ENCODE measurements at places on chromosomes 3 and 15.

- DNase-seq: no peak
These were observed 650.2 kb downstream of the ZNF385D start for GRCh38 chr3:21100656-21101359.

- no peak for DNase-seq
These were observed 32.2 kb upstream of the MTMR14 start for GRCh38 chr3:9617056-9617455.

DNA sequence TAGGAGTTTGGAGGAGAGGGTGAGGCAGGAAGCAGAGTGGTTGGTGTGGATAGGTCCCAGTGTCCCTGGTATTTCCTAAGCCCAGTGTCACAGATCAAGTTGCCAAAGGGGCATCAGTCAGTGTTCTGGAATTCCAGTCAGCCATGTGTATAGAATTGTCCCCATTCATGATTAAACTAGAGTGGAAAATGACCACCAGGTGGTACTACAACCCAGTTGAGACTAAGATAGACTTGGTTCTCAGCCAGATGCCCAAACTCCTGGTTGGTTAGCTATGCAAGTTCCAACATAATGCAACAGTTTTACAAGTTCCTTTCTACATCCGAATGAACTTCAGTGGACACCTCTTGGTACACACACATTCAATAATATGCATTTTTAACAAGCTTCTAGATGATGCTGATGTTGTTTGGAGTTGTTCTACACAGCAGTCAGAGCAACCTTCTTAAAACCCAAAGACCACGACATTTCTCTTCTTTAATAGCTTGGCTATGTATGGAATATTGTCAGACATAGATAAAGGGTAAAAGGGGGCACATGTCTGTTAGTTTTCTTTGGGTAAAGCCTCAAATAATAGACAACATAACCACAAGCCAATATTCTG, 8.4 kb upstream of the ATR start:
- no peak for DNase-seq

DNA sequence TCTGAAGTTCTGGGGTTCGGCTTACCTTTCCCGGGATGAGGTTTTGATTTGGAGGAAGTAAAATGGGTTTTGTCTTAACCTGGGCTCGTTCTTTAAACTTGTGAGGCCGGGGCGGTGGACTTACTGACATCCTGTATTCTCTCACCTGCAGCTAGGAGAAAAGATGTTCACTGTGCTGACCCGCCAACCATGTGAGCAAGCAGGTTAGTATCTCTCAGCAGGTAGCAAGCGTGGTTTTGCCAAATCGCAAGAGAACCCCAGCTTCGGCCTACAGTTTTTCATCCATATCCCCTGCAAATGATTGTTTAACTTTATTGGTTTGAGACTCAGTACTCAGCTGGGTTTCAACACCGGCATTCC, 891 bp downstream of the ENTPD3 start:
- DNase-seq: no peak

DNA sequence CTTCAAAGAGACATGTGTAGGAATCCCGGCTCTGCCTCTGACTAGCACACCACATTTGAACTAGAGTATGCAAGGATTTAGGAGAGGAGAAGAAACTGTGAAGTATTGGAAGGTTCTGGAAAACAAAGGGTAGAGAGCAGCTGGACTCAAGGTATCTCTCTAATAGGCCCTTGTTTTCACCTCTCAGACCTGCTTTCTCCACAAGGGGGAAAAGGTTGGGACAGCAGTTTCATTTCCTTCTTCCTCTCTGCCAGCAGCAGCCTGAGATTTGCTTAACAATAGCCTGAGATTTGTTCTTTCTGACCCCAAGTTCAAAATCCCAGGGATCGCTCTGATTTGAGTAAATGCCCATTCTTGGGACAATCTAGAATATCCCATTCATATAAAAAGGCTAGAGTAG, 430.6 kb upstream of the MCTP2 start:
- no peak for DNase-seq

DNA sequence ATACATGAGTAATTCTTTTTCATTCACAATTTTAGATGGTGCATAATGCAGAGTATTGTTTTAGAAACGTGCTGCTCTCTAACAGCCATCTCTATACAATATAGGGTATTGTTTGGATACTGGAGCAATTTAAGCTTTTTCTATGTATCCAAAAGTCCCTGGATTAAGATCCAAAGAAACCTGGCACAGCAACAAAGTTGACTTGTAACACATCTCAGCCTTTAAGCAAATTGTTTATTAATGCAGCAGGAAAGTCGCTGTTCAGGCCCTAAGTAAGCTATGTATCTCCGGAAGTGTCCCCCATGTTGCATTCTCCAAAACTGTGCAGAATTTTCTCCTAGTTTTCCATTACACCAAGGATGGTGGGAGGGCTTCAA, 7.3 kb downstream of the VGLL4 start:
- DNase-seq: no peak

- DNase-seq: no peak
These were observed 61.3 kb downstream of the ABHD2 start for GRCh38 chr15:89149501-89150101.

DNA sequence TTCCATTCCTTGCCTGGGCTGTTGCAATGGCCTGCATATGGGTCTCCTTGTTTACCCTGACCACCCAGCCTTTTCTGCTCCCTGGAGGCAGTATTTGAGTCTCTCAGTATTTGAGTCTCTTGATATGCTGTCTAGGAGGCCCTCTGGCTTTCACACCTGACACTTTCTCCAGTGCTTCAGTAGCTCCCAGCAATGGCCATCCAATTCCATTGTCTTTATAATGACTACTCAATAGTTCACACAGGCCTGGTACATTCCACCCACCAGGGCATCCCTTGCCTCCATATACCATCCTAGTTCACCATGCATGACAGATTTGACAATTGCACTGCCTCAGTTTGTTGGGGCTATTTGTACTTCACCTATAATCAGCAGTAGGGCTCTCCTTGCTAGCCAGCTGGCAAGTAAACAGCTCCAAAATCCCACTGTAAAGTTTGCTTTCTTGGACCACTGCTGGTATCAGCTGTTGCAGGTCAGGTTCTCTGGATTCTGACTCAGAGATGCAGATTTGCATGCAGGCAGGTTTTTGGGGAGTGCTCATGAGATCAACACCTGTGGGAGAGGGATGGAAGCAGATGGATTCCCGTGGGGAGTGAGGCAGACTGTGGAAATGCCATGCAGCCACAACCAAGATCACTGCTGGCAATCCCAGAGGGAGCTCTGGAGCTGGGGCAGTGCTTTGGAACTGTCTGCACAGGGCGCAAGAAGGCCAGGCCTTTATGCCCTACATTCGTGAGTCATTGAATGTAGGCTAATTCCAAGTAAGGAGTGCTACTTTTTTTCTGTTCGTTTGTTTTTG, 19.1 kb upstream of the XIRP1 start:
- DNase-seq: no peak

- DNase-seq: no peak
These were observed 58.4 kb downstream of the NME9 start for GRCh38 chr3:138271189-138271794.

- peak; percentile 27 for DNase-seq
These were observed 67.8 kb downstream of the UBP1 start for GRCh38 chr3:33372218-33373081.

DNA sequence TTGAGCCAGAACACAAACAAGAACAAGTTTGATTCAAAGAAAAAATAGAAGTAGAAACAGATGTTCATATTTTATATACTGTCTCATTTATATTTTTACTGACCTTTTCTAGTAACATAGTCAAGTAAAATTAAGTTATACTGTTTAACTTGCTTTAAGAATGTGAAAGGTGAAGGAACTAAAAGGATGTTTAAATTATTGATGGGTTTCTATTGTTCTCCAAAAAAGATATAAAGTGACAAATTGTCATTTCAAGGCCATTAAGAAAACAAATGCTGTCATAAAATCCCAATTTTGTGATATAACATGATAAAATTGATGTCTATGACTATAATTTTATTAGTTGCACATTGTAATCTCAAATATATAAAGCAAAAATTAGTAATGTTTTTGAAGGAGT, 7.3 kb downstream of the GPR149 start:
- DNase-seq: no peak

GRCh38 chr3:30107531-30107930, 498.9 kb upstream of the TGFBR2 start:
- DNase-seq: no peak

GRCh38 chr3:42805141-42805821, 991 bp upstream of the HIGD1A start:
- no peak for DNase-seq

DNA sequence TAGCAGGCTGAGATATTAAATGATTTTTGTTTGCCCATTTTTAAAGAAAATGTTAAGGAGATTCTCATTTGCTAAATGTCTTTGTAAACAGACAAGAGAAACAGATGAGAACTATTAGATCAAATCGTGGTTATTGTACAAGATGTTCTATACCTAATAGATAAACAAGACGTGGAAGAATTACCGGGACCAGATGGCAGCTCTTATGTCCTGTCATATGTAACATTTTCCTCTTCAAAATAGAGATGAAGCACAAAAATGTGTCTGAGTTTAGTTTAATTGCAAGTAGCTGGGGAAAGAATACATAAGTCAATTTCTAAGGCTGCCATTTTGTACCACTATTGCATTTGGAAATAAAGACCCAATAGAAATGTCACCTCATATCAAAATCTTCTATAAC, 553.7 kb downstream of the TUSC7 start:
- no peak for DNase-seq

GRCh38 chr15:96851613-96852012, 521.1 kb downstream of the NR2F2 start:
- DNase-seq: no peak

- DNase-seq: no peak
These were observed 36.2 kb downstream of the MRAS start for GRCh38 chr3:138384531-138384930.

GRCh38 chr15:51806123-51806522, 23.3 kb upstream of the TMOD3 start:
- no peak for DNase-seq

GRCh38 chr3:8724108-8724752, 9.4 kb upstream of the CAV3 start:
- DNase-seq: no peak

DNA sequence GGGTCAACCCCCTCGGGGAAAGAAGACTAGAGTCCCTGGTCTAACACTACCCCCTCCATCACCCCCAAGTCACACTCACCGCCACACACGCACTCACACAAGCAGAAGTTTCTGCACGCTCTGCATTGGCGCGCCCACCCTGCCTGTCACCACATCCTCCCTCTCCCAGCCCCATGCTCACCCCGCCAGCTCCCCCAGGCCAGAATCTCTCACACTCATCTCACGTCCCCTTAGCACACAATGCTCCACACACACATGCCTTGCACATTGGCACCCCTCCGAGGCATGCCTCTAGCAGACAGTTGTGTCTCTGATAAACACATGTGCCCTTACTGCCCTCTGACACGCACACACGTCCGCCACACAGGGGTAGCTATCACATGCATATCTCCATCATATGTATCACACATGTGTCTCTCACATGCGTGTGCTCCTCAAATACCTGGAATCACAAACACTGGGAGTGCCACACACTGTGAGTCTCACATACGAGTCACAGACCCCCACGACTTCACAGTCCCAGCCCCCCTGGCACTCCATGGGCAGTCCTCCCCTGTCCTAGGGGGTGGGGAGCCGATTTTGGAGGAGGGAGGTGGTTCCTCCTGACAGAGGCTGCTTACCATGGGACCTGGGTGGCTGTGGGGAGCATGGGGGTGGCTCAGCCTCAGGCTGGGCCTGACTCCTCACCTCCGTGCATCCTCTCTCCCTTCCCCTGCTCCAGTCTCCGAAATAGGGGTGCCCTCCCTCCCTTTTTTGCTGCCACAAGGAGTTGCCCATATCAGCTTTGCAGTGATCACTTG, 898 bp downstream of the FBLN2 start:
- no peak for DNase-seq

DNA sequence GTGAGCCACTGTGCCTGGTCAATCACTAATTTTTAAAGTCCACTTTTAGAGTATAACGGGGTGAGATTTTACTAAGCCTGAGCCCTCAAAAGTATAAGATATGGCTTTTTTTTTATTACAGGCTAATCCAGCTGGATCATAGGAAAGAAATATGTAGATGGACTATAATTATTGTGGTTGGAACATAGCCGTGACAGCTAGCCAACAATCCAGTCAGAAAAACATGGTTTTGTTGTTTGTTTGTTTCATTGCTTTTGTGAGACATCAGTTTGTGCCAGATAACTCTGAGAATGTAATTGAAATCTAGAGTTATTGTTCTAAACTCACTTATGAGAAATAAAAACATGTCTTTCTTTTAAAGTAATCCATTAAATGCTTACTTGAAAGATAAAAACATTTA, 37.3 kb upstream of the ATOSA start:
- DNase-seq: no peak

- DNase-seq: no peak
These were observed 123.8 kb downstream of the B3GALNT1 start for GRCh38 chr3:160981217-160981938.

DNA sequence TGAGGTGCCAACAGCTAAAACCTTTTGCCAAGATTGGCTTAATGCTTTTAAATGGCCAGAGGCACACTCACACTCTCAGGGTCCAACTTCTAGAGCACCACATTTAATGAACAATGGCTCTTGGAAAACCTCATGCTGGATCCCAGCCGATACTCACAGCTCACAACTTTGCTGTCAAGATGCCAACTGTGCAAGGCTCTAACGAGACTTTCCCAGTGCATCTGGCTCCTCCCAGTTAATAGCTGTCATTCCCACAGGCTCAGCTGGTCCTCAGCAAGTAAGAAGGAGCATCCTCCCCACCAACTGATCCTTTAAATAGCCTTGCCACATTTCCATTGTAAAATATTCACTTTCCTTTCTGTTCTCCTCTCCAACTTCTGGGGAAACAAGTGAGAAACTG, 20.3 kb upstream of the FRMD4B start:
- DNase-seq: no peak

GRCh38 chr3:32856355-32856889, 38.6 kb downstream of the TRIM71 start:
- DNase-seq: no peak

DNA sequence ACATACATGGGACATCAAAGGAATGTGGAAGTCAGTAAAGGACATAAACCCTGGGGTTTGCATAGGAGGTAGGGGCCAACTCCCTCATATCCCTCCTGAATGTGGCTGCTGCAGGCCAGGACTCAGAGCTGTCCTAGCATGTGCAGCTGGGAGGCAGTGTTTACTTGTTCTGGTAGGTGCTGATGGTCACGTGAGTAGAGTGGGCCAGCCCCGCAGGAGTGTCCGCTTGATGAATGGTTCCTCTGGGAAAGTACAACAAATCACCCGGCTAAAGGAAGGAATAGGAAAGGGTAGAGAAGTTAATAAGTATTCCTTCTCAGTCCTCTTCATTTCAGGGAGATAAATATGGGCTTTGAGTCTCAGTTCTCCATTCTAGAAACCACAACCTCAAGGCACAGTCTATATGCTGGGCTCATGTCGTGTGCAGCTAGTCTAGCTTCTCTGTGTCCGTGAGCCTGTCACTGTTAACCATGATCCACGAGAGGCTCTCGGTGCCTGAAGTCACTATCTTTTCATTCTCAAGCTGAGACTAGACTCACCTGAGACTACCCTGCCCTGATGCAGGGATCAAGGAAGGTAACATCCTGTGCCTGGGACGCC, 17.9 kb downstream of the RIOX2 start:
- DNase-seq: no peak
